ENCODE measurements at places on chromosomes 2 and 18. TPM values are rescaled to one million over a fixed set of nuclear protein-coding genes. Genes with fewer than 3 reads are reported as not detected.

DNA sequence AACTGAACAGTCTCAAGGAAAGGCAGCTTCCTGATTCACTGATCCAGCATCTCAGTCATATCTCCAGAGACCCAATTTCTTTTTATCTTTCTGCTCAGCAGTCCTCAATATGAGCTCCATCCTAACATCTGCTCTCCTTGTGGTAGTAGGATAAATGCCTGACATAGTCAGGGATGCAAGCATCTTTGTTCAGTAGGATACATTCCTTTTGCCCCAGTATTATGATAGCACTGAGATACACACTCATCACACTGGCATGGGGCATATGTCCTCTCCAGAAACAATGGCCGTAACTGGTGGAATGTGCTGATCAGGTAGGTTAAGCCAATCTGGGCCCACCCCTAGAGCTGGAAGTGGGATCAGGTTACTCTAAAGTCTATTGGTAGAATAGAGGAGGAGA is 207.2 kb downstream of the ETAA1 start:
- DNase-seq: no peak

DNA sequence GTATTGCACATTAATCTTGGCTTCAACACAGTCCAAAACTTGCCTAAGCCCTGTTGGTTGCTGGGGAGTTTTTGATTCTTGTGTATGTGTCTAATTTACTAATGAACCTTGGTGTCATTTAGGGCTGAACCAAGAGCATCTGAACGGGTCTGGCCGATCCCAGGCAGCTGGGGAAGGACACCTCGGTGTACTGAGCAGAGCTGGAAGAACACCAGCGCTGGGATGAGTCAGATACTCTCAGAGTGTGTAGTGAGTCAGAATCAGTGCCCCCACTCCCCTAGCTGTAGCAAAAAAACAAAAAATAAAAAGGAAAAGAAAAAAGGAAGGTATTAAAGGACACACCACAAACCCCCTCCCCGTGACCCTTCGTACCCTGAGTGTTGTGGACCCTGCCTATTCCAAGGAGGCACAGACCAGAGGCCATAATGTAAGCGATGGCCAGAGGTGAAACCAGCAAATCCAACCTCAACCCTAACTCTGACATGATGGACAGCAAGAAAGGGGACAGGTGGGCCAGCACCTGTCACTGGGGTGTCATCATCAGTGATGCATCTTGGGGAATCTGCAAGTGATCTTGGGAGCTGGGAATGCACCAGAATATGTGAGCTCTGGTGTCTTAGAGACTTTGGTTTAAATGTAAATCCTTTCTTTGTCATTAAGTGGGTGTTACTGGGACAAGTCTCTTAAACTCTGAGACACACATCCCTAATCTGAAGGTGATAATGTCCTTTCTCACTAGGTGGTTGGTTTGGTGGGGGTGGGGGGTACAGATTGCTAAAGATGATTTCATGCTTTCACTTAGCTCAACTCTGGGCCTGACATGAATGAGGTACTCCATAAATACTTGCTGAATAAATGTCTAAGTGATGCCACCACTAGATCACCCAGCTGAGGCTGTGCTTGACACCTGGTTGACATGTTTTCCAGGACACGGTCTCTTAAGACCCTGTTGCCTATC is 34.2 kb upstream of the NCOA1 start:
- DNase-seq: no peak

GRCh38 chr2:166170356-166170755 is 42.5 kb upstream of the SCN1A start:
- DNase-seq: no peak

DNA sequence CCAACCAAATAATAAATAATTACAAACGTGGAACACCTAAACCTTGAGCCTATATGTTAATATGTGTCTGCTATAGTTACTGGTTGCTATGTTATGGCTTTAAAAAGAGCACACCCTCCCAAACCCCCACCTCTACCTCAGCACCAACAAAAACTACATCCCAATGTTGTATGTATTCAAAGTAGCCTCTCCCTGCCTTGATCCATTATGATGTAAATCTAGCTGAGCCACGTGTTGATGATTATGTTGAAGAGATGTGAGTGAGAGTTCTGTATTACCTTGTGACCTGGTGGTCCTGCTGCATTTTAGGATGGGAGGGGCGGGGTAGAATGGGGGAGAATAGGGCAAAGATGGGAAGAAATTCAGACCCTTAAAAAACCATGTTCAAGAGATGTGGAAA is 4.8 kb downstream of the MFSD6 start:
- no peak for DNase-seq

Gene UCN
- total RNA-seq: 0.78 TPM

Data from activated T-cell treated with anti-CD3 and anti-CD28 coated beads, Interleukin-2, amount 50 U/mL, for 4 hours (primary cell).